NCI-H1436 treated with DMSO at 0.1 percent for 48 hours (cell line): ENCODE measurements at places on chromosomes 11 and 22.

GRCh38 chr11:64373598-64373974 is 14.6 kb downstream of the RPS6KA4 start:
- DNase-seq: no peak

GRCh38 chr11:79437981-79438630 is 2.7 kb downstream of the TENM4 start:
- no peak for DNase-seq

DNA sequence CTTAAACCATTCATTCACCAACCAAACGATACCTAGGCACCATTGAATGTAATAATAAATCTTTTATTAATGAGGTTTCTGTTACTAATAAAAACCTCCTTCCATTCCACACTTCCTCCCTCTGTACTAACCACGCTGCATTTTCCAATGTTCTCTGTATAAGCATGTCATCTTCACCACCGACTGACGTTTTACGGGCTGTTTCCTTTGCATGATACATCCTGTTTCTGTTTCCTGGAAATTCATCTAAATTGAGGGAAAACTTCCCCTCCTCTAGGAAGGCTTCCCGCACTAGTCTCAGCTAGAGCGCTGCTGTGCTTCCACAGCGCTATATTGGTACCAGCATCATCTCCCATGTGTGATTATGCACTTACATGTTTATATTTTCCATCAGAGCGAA is 2.1 kb downstream of the OR4D10 start:
- DNase-seq: no peak

DNA sequence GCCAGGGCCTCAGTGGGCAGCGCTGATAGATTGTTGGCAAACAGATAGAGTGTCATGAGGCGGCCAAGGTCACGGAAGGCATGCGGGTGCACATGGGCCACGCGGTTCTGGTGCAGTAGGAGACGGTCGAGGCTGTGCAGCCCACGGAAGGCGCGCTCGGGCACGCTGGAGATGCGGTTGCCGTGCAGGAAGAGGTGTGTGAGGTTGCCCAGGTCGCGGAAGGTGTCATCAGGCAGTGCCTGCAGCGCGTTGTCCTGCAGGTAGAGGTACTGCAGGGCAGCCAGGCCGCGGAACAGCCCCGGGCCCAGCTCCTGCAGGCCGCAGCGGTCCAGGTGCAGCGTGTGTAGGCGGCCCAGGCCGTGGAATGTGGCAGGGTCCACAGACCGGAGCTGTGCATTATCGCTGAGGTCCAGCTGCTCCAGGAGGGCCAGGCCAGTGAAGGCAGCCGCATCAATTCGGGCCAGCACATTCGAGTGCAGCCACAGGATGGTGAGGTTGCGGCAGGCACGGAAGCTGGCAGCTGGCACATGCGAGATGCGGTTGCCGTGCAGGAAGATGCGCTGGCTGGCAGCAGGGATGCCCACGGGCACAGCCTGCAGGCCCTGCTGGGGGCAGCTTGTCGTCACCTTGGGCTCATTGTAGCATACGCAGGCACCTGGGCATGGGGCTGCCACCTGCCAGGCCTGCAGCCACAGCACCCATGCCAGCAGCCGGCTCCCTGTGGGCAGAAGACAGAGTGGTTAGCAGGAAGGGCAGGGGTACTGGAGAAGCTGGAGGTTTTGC is 25.5 kb downstream of the RTN4R start:
- no peak for DNase-seq

GRCh38 chr22:32810555-32811133 is 9.1 kb downstream of the TIMP3 start:
- no peak for DNase-seq

GRCh38 chr22:36744791-36745190 is 31.1 kb downstream of the IFT27 start:
- DNase-seq: no peak

- DNase-seq: no peak
Observed at GRCh38 chr11:14538271-14538925, 18.2 kb upstream of the PSMA1 start.

- no peak for DNase-seq
Observed at GRCh38 chr11:69204941-69205742, 49.4 kb downstream of the SMIM38 start.

GRCh38 chr11:85266646-85267045 is 360.5 kb downstream of the DLG2 start:
- DNase-seq: no peak

- DNase-seq: no peak
Observed at GRCh38 chr11:46275964-46276641, 1.4 kb upstream of the CREB3L1 start.

GRCh38 chr11:33375688-33376311 is 118.6 kb downstream of the HIPK3 start:
- DNase-seq: no peak

DNA sequence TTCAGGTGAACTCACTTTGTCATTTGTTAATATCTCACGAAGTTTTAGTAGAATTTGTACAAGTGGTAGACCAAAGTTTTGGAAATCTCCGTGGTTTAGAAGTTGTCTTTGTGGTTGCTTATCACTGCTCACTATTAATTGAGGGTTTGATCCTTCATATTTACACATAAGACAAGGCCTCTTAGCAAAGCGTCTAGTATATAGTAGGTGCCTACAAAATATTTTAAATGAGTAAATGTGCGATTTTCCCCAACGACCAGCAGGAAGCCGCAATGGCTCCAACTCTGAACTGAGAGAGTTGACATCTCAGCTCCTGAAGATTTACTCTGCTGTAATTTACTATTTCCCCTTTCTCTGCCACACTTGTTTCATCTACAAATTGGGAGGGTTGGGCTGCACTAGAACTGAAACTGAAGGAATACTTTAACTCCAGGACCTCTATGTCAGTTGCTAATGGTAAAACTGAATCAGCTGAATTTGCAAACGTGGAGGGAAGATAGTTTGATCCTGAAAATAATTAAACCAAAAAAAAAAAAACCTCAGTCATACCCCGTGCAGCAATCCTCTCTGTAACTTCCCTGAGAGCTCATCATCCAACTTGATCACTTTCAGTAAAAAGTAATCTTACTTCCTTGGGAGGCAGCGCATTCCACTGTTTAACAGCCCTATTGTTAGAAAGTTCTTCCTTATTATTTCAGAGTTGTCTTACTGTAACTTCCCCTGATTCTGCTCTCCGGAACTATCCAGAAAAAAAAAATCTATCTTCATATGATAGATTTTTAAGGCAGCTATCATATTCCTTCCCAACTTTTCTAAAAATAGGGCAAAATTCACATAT is 1.3 kb upstream of the SBF2 start:
- DNase-seq: no peak

DNA sequence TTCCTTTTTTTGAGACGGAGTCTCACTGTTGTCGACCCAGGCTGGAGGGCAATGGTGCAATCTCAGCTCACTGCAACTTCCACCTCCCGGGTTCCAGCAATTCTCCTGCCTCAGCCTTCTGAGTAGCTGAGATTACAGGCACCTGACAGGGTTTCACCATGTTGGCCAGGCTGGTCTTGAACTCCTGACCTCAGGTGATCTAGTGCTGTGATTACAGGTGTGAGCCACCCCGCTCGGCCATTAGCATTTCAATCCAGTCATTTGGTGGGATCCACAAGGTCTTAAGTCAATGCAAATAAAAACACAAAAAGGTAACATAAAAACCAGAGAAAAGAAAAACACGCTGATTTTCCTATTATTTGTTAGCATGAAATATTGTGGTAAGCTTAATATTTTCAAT is 1227.2 kb upstream of the TENM4 start:
- DNase-seq: no peak

DNA sequence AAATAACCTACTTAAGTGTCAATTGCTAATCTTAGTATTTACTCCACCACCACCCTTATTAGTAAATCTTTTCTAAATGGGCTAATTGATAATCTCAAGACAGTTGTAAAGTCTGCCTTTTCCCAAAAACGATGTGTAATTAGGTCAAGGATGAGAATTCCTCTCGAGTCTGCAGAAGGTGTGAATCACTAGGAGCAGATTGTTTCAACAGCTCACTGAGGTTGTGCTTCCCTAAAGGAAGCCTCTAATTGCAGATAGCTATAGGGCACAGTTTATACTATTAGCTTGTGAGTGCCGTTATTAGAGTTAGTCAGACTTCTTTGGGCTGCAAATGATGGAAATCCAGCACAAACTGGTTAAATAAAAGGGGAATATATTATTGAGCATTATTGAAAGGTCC is 84.9 kb downstream of the C11orf91 start:
- DNase-seq: no peak

- DNase-seq: no peak
Observed at GRCh38 chr11:115219376-115219775, 284.8 kb downstream of the CADM1 start.

- no peak for DNase-seq
Observed at GRCh38 chr11:114165326-114166230, 106.1 kb downstream of the ZBTB16 start.

GRCh38 chr11:74070723-74071492 is 62.0 kb upstream of the UCP3 start:
- no peak for DNase-seq

DNA sequence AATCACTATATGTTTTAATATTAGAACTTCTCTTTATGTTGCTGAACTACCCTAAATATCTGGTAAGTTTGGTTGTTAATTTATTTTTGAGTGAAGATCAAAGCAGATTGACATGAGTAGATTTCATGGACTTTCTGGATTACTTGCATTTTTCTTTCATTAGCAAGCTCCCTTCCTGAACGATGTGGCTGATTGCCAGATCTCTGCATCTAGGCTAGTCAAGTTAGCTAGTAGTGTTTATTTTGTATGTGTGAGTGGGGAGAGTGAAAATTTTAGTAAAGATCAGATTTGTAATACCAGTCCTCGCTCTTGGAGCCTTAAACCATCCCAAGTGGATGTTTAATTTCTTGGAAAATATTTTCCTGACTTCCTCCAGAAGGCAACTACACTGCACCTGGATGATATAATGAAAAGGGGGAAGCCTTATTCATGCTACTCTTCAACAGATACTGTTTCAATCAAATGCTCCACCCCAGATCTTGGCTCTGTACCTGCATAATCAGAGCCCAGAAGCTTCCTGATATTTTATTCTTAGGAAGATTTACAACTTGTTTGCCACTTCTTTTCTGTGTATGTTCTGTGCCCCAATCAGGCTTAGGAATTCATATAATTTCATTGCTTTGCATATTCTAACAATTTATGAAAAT is 143.2 kb upstream of the GRIA4 start:
- DNase-seq: no peak

GRCh38 chr22:45425101-45425500 is 11.6 kb downstream of the RIBC2 start:
- DNase-seq: no peak

DNA sequence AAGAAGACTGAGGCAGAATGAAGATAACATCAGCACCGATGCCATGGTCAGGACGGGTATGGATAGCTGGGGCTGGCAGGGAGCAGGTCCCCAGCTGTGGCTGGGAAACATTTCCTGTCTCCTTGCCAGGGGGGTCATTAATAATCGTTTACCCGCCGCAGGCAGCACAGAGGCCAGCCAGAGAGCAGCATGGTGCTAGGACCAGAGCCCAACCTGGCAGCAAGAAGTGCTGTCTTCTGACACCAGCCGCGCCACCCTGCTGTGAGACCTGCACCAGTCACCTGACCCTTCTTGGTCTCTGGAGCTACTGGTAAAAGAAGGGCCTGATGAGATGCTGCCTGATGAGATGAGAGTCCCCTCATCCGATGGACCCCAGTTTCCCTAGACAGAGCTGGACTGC is 36.3 kb downstream of the PDE2A start:
- DNase-seq: no peak

DNA sequence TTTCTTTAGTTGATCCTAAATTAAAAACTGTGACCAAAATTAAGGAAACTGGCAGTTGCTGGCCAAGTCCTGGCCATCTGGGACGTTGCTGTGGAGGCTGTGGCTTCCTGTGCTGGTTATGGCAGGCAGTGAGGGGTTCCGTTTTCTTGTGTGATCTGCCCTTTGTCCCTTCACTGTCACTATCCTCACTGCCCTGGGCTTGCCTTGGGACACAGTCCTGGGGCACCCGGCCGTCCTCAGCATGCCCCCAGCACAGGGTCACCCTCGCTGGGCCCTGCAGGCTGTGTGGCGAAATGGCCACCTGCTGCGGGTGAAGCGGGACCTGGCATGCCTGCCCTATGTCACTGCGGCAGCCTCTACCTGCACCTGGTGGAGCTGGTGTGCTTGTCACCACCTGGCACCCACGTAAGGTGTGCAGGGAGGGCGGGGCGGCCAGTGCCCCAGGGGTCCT is 52.5 kb upstream of the SLC22A12 start:
- no peak for DNase-seq

DNA sequence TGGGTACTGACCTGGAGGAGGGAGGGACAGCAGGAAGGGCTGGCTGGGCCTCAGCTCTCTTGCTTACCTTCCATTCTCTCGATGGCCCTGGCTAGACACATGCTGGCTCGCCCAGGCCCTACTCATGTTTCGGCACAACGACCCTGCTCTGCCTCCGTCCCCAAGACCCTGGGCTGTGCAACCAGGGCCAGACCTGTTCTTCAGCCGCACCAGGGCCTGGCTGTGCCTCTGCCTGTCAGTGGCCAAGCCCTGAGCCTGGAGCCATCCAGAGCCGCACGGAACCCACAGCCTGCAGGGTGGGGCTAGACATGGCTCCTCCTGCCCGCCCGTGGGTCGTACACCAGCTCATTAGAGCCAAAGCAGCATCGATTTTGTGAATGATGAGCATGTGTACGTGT is 47.5 kb downstream of the RTN4R start:
- DNase-seq: no peak

GRCh38 chr22:20578192-20578591 is 70.8 kb downstream of the MED15 start:
- no peak for DNase-seq

GRCh38 chr11:35671396-35672127 is 9.0 kb downstream of the TRIM44 start:
- DNase-seq: no peak

DNA sequence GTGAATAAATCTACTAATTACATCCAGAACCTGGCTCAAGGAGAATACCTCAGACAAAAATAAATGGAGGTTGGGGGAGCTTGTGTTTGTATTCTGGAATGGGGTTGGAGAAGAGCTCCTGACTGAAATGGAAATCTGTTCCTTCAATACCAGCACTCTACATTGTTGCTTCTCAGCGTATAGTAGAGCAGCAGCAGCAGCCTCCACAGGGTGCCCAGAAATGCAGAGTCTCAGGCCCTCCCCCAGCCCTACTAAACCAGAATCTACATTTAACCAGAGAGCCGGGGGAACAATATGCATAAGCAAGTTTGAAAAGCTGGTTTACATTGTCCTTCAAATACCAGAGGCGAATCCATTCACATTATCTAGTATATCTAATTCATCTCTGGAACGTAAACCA is 474.8 kb downstream of the NTM start:
- DNase-seq: no peak

- no peak for DNase-seq
Observed at GRCh38 chr22:26927821-26928220, 270.4 kb downstream of the MIAT start.
